CD4-positive, alpha-beta T cell treated with Interleukin-17A for 4 hours (primary cell): ENCODE measurements at places on chromosomes 11 and 22.

DNA sequence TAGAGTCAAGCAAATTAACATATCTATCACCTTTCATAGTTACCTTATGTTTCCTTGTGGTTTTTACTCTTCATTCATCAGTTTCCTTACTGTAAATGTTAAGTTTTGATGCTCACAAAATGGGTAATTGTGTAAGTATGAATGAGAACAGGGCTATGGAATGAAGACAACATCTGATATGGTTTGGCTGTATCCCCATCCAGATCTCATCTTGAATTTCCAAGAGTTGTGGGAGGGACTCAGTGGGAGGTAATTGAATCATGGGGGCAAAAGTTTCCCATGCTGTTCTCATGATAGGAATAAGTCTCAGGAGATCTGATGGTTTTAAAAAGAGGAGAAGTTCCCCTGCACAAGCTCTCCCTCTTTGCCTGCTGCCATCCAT lies 107.6 kb downstream of the CCDC34 start:
- DNase-seq, result no peak

GRCh38 chr22:22935546-22936157 lies 48.0 kb downstream of the IGLL5 start:
- DNase-seq, result no peak

DNA sequence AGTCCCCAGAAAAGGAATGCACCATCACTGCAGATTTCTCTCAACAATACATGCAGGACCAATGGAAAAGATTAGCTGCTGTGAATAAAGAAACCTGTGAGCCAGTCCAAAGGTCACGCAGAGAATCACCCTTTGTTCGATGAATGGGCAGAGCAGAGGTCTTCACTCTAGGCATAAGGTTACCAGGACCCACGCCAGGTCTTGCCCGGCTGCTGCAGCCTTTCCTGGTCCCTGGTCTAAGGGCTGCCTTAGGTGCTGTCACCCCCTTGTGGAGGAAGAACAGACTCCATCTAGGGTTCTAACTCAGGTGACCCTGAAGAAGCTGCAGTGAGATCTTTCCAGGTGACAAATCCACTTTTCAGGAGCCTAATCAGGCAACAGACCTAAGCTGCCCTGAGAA lies 29.0 kb upstream of the NAP1L4 start:
- peak; percentile 55 for DNase-seq

GRCh38 chr11:110935018-110935640 lies 222.9 kb upstream of the ARHGAP20 start:
- no peak for DNase-seq

DNA sequence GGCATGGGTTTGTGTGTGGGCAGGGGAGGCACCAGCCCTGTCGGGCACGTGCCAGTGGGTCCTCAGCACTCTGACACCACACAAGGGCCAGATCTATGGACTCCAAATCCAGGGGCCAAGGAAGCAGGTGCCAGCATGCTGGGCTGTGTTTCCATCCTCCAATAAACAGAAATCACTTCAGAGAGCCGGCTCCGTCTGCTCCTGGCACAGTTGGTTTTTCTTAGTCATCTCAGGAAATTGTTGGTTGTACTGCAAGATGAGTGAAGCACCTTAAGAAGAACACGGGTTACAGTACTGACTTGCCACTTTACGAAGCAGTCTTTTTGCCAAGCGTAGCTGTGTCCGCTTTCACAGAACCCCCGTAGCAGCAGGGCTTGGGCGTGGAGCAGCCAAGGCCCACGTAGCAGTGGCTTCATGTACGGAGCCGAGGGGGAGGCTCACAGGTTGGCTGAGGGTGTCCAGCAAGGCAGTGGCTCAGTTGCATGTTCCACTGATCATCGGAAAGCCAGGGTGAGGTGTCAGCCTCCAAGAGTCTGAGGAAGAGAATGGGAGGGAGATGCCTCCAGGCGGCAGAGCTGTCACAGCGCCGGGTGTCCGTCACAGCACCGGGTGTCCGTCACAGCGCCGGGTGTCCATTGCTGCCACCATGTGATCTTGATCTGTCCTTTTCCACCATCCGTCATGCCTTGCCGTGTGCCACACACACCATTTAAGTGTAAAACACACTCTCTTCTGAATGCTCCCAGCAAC lies 314.9 kb downstream of the CTTN start:
- no peak for DNase-seq

GRCh38 chr22:29331213-29331612 lies 15.7 kb upstream of the RASL10A start:
- no peak for DNase-seq
